ENCODE measurements at places on chromosomes 16 and 17. TPM values are rescaled to one million over a fixed set of nuclear protein-coding genes. Genes with fewer than 3 reads are reported as not detected.

DNA sequence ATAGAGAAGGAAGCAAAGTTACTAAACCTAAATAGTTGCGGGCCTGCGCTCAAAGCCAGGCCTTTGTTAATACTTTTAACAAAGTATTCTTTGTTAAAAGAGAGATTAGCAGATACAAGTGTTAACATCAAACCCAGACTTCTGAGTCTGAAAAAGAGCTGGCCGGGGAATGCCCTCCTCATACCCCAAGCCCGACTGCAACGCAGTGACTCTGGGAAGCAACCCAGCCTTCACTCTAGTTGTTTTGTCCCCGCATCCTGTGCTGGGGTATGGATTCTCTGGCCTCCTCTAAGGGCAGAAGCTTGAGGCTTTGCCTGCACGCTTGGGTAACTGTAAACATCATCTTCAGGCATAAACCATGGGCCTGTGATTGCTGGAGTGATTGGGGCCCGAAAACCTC, 48.3 kb downstream of the ADCY7 start:
- peak; percentile 0 for DNase-seq

The CD300LF gene
- not detected for total RNA-seq

DNA sequence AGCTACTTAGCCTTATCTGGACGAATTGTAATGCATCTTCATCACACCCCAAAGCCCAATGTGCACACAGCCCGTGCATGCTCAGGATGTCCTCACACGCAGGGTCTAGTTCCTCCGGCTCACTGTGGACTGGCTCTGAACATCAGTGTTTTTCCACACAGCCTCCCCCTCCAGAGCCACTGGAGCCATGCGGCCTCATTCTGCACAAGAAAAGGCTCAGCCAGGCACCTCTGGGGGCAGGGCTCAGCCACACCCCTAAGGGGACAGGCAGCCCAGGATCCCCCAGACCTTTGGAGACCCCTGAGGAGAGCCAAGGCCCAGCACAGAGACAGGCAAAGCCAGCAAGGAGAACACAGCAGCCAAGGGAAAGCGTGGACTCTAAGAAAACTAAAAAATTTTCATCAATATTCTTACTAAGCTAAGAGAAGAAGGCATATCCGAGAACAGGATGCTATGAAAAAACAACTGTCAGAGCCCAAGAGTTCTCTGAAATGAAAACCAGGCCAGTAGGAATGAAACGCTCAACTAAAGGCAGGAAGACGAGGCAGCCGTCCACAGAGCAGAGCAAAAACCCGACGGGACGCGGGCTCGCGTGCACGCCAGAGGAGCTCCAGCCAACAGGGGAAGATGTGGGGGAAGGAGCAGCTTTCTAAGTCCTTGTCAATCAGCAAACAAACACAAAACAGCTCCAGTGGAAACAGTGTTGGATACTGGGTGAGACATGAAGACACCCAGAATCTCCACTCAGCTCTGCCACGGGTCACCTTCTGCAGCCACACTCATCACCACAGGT, 34.5 kb downstream of the MAP1LC3B start:
- DNase-seq, result no peak

The PTX4 gene
- under 0.01 TPM for total RNA-seq

DNA sequence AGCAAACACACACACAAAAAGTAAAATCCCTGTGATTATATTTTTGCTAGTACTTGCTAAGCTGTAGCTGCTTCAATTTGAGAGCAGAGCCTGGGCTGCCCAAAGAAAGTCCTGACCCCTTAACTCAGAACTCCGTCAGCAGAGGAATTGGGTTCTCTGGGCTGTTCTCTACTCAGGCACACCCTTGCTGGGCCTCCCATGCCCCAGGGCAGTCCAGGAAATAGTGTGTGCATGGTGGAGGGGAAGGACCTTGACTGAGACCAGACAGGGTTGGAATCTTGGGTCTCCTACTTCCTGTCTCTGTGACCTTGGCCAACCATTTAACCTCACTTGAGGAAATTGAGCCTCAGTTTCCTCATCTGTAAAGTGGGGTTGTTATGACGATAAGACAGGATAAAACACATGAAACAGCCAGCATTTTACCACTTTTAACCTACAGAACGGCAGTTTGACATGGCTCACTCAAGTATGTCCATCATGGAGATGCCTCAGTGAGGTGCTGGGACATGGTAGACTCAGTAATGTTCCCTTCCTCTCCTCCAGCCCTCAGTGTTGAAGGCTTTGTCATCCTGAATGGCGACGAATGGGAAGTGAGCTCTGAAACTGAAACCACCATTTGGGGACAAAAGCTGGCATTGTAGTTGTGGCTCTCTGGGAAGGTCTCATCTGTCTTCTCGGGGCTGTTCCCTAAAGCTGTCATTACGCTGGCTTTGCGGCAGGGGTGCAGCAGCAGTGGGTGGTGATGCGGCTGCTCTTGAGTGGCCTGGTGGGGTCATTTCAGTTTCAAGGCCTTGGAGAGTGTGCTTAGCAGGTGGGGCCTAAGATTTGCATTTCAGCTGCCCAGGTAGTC, 74.9 kb downstream of the CMIP start:
- DNase-seq, result no peak

GRCh38 chr17:69575346-69575761, 160.9 kb downstream of the MAP2K6 start:
- DNase-seq, result peak; percentile 16

The SLC13A2 gene
- not detected for total RNA-seq
